CD4-positive, alpha-beta T cell (primary cell): ENCODE measurements at places on chromosomes 6 and 20. TPM values are rescaled to one million over a fixed set of nuclear protein-coding genes. Genes with fewer than 3 reads are reported as not detected.

The PRPH2 gene
- total RNA-seq: 0.08 TPM

The DDR1 gene
- total RNA-seq: 6.5 TPM

The HLA-DOB gene
- total RNA-seq: 2.9 TPM

The HTR1B gene
- not detected for total RNA-seq

The WFDC2 gene
- total RNA-seq: not detected

The ZNF76 gene
- total RNA-seq: 53.4 TPM

The TNFAIP3 gene
- 3,816 TPM for total RNA-seq

The PXDC1 gene
- 0.27 TPM for total RNA-seq

The MCHR2 gene
- not detected for total RNA-seq

The VSTM2L gene
- not detected for total RNA-seq

The C6orf163 gene
- total RNA-seq: 0.93 TPM

The GUCA1A gene
- not detected for total RNA-seq

The EPPIN gene
- total RNA-seq: not detected

The ZSWIM3 gene
- total RNA-seq: 0.36 TPM

The CD93 gene
- total RNA-seq: 1.1 TPM

The DLK2 gene
- total RNA-seq: 0.36 TPM

The WFDC5 gene
- not detected for total RNA-seq

The RRAGD gene
- 10.2 TPM for total RNA-seq

The MOCS3 gene
- 3.0 TPM for total RNA-seq

The RBM24 gene
- 0.39 TPM for total RNA-seq

The PACSIN1 gene
- 1.4 TPM for total RNA-seq

The SRMS gene
- not detected for total RNA-seq

The KCNQ5 gene
- 2.5 TPM for total RNA-seq

The GNAS-AS1 gene
- total RNA-seq: not detected
